SK-N-MC (cell line): ENCODE measurements at places on chromosomes 7 and 10.

DNA sequence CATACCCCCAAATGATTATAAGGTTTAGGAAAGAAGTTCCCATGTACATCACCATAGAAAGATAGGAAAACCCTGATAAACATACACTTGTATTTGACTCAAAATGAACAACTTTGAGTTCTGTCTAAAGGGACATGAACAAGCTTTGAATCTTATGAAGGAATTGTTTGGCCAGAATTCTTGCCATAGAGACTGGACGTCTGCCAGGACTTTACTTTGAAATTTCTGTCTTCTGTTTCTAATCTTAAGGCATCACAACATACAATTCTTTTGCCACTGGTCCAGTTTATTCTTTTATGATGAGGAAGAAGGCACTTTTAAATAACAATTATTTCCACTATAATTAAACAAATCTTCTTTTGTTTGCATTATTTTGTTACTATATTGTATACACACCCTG lies 26.2 kb upstream of the CYP26C1 start:
- DNase-seq = no peak

GRCh38 chr10:79342295-79342761 lies 4.9 kb upstream of the PPIF start:
- DNase-seq = no peak

DNA sequence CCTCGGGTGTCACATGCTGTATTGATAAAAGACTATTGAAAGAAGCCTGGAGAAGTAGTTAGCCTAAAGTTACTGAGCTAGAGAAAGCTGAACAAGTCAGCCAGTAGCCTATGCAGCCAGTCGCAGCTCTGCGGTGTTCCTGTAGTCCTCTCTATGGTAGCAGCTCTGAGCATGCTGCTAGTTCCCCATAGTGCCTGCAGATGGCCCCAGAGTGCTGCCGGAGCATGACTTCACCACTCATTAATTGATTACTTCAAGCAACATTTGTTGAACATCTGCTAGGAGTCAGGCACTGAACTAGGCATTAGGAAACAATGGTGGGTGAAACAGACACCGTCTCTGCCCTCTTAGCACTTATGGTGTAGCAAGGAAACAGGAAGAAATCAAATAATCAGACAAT lies 422.7 kb downstream of the SORCS3 start:
- no peak for DNase-seq

- no peak for DNase-seq
Observed at GRCh38 chr7:107196834-107197610, 28.2 kb downstream of the HBP1 start.

- DNase-seq = no peak
Observed at GRCh38 chr7:12549106-12549505, 21.4 kb upstream of the SCIN start.

DNA sequence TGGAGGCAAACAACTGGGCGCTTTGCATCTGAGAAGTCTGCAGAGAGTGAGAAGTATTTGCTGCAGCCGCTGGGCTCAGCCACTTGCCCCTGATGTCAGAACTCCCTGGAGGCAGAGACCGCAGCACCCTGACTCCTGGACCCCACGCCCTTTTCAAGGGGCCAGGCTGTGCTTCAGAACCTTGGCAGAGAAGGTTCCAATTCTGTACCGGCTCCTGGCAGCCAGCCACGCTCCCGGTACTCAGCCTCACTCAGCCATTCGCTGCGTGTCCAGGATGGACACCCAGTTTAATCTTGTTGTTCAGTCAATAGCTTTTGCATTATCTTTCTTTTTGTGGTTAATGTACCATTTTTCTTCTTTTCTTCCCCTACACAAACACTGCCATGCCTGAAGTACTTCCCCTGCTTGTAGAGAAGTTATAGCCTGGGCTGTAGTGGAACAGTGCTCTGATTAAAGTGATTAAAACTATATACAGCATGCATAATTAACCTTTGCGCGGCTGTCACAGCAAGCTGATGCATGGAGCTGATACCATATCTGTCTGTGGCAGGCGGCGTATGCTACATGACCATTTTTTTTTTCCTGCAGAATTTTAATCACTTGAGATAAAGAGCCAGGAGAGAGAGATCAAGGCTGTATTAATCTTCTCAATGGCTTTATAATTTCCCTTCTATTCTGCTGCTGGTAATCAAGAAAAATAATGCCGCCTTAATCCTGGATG lies 578.5 kb downstream of the SDK1 start:
- no peak for DNase-seq

DNA sequence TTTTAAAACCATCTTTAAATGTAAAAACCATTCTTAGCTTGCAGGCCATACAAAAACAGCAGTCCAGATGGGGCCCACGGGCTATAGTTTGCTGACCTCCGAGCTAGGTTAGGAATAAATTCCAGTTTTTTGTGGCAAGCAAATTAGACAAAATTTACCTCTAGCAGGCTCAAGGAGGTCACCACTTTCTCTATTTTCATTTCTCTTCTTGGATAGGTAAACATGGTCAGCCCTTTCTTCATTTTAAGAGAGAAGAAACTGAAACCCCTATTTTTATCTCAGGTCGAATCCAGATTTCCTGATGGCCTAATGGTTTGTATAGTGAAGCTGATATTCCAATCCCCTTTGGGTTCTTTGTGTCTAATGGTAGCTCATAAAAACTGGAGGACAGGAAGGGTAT lies 10.7 kb downstream of the IKZF5 start:
- no peak for DNase-seq

GRCh38 chr10:70782746-70783680 lies 2.2 kb downstream of the TBATA start:
- no peak for DNase-seq

- no peak for DNase-seq
Observed at GRCh38 chr7:23462846-23463245, 7.4 kb downstream of the IGF2BP3 start.

GRCh38 chr10:125141150-125141859 lies 19.1 kb downstream of the CTBP2 start:
- DNase-seq = no peak

- DNase-seq = no peak
Observed at GRCh38 chr7:93461350-93461749, 113.2 kb downstream of the CALCR start.

- DNase-seq = no peak
Observed at GRCh38 chr10:4058514-4059029, 273.6 kb upstream of the KLF6 start.

GRCh38 chr7:274266-274665 lies 15.7 kb upstream of the FOXL3 start:
- no peak for DNase-seq

DNA sequence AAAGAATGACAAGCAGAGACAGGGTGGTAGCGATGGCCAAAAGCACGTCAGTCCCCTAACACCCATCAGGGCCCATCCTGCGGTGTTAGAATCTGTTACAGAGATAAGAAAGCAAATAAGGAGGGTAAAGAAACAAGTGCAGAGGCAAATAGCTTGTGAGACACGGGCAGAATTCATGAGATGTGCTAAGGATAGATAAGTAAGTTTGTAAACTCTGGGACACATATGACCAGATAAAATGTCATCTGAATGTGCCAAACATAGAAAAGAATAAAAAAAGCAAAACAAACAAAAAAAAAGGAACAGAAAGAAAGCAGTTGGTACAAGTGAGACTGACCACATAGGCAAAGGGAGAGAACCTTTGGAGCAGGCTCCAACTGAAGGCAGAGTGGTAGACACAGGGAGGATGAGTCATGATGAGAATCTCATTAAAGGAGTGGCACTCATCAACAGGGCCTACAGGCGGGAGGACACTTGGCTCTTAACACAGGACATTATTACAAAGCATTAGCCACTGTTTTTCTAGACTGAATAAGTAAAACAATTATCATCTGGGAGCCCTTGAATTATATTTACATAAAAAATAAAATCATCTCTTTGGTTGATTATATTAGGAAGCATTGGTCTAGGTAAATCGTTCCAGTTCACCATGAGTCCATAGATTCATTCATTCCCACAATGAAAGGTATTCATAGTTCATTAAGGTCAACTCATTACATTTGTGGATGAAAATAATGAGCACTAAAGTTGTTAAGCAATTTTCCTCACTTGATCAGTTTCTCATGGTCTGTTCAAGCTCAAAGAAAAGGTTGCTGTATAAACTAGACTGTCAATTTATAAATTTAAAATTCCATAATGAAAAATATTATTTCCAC lies 21.5 kb upstream of the EPHB6 start:
- no peak for DNase-seq

DNA sequence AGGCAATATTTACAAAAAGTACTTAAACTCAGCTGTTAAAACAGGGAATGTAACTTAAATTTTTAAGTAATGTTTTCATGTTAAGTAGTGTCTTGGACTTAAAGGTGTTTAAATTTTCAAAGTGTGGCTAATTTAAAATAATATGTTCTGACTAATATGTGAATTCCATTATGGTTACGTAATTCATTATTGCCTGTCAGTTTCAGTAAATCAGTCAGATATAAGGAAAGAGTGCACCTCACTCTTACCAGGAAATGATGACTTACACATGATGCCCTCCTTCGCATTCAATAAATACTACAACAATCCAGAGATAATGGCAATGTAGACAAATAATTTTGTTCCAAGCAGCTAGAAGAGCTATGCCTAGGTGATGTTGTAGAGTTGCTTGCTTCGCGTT lies 69.0 kb upstream of the WNT16 start:
- DNase-seq = no peak

- no peak for DNase-seq
Observed at GRCh38 chr10:31129271-31129670, 97.6 kb upstream of the ZNF438 start.

DNA sequence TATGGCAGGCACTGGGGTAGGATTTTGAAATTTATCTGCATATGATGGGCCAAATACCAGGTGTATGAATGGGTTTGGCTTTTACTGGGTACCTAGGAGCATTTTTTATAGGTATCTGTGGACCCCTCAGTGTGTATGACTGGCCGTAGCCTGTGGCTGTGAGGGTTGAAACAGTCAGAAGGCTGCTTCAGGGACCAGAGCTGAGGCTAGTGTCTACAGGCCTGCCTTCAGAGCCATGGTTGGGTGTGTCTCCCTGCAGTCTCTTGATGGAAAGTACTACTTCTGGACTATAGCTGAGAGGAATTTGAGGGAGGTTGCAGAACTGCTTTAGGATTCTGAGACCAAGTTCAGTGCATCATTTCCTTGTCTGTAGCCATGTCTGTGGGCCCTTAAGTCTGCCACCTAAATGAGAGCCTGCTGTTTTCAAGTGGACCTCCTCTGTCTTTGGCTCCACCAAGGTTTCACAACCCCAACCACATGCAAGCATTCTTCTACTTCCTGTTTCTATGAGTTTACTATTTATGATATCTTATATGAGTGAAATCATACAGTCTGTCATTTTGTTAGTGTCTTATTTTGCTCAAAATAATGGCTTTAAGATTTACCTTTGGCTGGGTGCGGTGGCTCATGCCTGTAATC lies 19.9 kb upstream of the ZNF138 start:
- no peak for DNase-seq

DNA sequence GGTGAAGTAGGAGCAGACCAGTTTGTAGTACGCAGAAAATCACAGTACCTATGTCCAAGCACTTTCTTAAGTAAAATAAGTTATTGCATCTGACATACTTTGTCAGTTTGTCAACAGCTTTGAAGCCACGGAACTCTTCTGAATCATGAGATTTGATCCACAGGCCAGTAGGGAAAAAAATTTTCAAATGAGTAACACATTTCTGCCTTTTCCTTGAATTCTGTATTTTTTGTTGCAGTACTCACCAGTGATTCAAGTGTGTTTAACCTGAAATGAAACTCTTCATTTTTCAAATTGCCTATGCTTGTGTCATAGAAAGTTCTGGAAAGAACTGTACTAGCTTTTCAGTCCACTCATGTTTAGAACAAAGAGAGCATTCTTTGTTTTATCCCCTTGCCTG lies 337.7 kb downstream of the GATA3 start:
- DNase-seq = no peak

- no peak for DNase-seq
Observed at GRCh38 chr10:71378336-71379117, 18.2 kb upstream of the CDH23 start.

DNA sequence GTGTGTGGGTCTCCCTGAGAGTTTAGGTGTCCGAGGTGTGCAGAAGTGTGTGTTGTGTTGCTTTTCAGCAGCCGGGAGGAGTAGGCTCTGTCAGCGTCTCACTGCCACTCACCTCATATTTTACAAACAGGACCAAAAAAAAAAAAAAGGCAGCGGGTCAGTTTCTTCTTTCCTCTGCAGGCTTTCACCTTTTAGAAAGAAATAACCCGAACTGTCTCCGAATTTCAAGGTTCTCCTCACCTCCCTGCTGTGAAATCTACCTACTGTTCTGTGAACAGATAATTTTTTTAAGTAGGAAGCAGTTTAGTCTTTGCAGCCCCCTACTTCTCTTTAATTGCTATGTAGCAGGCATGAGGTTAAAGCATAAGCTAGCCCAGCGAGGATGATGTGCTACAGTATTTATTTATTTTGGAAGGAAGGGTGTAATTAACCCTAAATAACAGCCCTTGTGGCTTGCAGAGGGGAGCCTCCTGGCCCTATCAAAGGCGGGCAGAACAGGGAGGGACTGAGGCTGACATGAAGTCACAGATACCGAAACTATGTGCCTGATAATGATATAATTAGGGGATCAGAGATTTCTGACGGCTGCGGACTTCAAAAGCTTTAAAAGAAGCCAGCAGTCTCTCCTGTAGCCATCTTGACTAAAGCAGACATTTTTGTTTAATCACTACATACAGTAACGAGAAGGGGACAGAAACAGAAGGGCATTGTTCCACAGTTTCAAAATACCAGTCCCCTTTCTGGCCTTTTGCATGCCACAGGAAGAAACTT lies 1.6 kb downstream of the BAMBI start:
- no peak for DNase-seq

GRCh38 chr10:118151461-118151860 lies 104.7 kb upstream of the RAB11FIP2 start:
- no peak for DNase-seq

DNA sequence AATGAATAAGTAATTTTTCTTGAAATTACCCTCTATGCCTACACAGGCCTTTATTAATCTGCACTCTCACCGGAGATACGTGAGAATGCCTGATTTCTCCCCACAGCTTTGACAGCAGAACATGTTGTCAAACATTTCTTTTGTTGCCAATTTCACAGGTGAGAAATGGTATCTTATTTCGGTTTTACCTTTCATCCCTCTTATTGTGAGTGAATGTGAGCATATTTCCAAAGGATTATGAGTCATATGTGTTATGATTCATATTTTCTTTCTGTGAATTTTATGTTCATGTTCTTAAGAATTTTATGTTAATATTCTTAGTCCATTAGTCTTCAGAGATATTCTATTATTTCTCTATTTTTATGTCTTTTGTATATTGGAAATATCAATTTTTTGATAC lies 965.1 kb downstream of the CCSER2 start:
- DNase-seq = no peak

DNA sequence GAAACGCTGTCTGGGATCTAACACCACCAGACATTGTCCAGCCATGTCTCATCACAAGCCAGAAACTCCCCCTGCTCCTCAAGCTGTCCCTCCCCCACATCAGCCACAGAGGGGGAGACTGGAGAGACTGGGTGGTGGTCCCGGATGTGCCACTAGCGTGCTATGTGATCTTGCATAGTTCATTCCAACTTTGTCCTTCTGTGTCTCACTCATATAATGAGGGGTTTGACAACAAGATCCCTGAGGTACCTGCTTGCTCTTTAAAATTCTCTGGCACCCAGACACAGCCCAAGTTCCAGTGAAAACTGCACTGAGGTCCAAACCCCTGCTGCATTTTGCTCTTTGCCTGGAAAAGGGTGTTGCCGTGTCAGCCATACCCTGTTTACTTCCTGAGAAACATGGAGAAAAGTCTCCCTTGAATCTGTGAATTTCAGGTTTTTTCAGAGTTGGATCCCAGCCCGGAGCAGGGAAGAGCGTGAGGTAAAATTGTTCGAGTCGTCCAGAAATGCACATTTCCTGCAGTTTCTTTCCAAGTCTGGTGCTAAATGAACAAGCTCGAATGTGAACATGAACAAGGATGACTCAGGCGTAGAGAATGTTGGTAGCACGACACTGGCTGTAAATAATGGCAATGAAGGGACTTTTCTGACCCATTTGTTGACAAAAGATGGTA lies 156.6 kb downstream of the CCDC3 start:
- no peak for DNase-seq
